ENCODE measurements at places on chromosomes 12 and 14. TPM values are rescaled to one million over a fixed set of nuclear protein-coding genes. Genes with fewer than 3 reads are reported as not detected.

Gene SLC25A21
- total RNA-seq, result 0.98 TPM

Gene TMEM30B
- total RNA-seq, result 0.25 TPM

Gene CMA1
- total RNA-seq, result not detected

Gene CS
- 144 TPM for total RNA-seq

Gene KRT4
- total RNA-seq, result 2.7 TPM

Gene C12orf54
- not detected for total RNA-seq

Gene FLRT2
- 3.0 TPM for total RNA-seq

Gene MANSC1
- 3.9 TPM for total RNA-seq

Gene RNASE1
- not detected for total RNA-seq

Gene SLC38A6
- total RNA-seq, result 18.0 TPM

Gene UNC79
- total RNA-seq, result 0.01 TPM

Gene E2F7
- total RNA-seq, result 6.8 TPM

Gene RFX4
- 0.08 TPM for total RNA-seq

Gene MYO1A
- total RNA-seq, result 0.34 TPM

Gene C12orf56
- total RNA-seq, result 0.05 TPM

Gene FGF6
- not detected for total RNA-seq

Gene PLXNC1
- 0.12 TPM for total RNA-seq

Gene PTGER2
- 3.8 TPM for total RNA-seq

Gene KRT71
- total RNA-seq, result not detected

Gene PIWIL1
- total RNA-seq, result 0.05 TPM

Gene COL2A1
- 0.11 TPM for total RNA-seq

Gene OLR1
- 0.71 TPM for total RNA-seq

Gene TOMM20L
- not detected for total RNA-seq

Gene CLEC7A
- not detected for total RNA-seq

Gene AKAP6
- 0.55 TPM for total RNA-seq

Gene PCNX1
- 15.8 TPM for total RNA-seq

Gene ITGB7
- 0.46 TPM for total RNA-seq

Gene WSCD2
- total RNA-seq, result not detected

Gene DIO2
- total RNA-seq, result 2.5 TPM

Gene CLEC6A
- total RNA-seq, result not detected

Gene LRFN5
- not detected for total RNA-seq

Gene KCNH3
- 2.2 TPM for total RNA-seq

Gene OR4E2
- not detected for total RNA-seq

Gene SLC10A1
- not detected for total RNA-seq

Gene JDP2
- total RNA-seq, result 34.0 TPM

Gene MAP1LC3B2
- 1.2 TPM for total RNA-seq

Gene KLRG1
- 1.8 TPM for total RNA-seq

Gene SMIM41
- total RNA-seq, result not detected

Gene C12orf50
- not detected for total RNA-seq

Gene DNAJC22
- total RNA-seq, result 22.4 TPM

Gene SOAT2
- 0.30 TPM for total RNA-seq

Gene PABPN1
- total RNA-seq, result 137 TPM

Gene PLEKHH1
- 3.1 TPM for total RNA-seq
